ENCODE measurements at places on chromosomes 2 and 18.

DNA sequence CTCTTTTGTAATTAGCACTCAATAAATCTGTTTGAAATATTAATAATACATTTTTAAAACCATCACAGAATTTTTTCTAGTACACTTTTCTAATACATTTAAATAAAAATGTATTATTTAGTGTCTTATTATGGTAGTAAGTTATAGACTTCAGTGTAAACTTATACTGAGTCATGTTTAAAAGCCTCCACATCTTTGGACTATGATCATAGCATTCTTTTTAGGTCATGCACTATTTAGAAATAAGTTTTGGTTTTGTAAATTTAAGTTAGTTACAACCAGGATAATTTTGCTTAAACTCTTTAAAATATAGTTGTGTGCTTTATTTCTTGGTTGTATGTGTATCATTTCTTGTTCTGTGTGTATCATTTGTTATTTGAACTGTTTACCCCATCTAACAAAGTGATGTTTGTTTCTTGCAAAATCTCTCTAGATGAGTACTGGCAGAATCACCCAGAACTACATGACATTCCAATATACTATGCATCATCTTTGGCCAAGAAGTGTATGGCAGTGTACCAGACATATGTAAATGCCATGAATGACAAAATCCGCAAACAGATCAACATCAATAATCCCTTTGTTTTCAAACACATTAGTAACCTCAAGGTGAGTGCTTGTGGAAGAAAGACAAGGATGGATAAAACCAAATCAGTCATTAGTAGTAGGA, 16.7 kb downstream of the CPSF3 start:
- no peak for DNase-seq

- no peak for DNase-seq
Measured at GRCh38 chr2:214699236-214699635, 110.2 kb downstream of the BARD1 start.

DNA sequence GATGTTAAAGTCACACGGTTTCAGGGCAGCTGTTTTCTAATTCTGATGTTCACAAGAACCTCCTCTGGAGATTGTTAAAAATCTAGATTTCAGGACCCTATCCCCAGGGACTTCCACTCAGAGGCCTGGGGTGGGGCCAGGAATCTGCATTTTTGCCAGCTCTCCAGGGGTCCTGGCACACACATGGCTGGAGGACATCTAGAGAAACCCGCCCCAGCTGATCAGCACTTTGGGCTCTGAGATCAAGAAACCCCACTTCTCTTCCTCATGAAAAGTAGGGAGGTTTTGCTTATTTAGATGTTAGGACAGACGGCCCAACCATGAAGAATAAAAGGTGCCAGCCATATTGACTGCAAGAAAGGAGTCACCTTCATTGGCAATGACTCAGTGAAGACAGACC, 148.8 kb downstream of the TNS1 start:
- no peak for DNase-seq

GRCh38 chr2:36356298-36356989, 866 bp downstream of the CRIM1 start:
- no peak for DNase-seq

GRCh38 chr2:178650554-178650953, 156.7 kb downstream of the TTN start:
- no peak for DNase-seq

GRCh38 chr2:8288206-8288605, 393.6 kb upstream of the ID2 start:
- no peak for DNase-seq

DNA sequence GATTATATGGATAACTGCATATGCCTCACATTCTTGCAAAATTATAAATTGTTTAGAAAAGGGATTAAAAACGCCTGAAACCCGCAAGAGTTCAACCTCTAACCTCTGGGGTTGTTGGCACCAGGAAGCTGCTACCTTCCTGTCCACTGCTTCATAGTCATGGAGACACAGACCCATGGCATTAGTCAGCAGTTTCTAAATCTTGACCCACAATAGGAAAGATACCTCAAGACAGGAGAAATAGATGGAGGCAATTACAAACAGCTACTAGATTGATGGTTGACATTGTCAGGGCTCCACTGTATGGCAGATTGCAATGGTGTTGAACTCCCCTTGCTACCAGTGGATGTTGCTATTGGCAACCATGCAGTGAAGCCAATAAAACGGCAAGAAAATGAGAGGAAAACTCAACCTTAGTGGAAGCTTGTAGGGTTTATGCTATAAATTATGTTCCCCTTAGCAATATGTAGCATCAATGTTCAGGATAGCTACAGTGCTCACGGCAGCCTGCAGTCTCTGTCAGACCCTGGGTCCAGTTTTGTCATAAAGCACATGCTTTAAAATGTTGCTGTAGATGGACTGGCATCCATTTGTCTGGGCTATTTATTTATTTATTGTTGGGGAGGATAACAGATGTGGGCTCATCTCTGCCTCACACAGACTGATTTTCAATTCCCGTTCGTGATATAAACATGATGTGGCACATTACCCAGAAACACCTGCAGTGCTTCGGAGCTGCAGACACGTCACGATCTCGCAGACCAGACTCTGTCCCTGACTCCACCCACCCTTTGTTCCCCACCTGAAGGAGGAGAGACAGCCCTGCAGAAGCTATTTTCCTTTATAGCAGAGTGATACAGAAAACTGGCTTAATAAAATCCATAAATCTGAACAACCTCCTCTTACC, 233.4 kb downstream of the AGPS start:
- DNase-seq = no peak

- DNase-seq = no peak
Measured at GRCh38 chr2:55934337-55934736, 10.8 kb upstream of the EFEMP1 start.
